ENCODE measurements at places on chromosomes 1 and 21. TPM values are rescaled to one million over a fixed set of nuclear protein-coding genes. Genes with fewer than 3 reads are reported as not detected.

DNA sequence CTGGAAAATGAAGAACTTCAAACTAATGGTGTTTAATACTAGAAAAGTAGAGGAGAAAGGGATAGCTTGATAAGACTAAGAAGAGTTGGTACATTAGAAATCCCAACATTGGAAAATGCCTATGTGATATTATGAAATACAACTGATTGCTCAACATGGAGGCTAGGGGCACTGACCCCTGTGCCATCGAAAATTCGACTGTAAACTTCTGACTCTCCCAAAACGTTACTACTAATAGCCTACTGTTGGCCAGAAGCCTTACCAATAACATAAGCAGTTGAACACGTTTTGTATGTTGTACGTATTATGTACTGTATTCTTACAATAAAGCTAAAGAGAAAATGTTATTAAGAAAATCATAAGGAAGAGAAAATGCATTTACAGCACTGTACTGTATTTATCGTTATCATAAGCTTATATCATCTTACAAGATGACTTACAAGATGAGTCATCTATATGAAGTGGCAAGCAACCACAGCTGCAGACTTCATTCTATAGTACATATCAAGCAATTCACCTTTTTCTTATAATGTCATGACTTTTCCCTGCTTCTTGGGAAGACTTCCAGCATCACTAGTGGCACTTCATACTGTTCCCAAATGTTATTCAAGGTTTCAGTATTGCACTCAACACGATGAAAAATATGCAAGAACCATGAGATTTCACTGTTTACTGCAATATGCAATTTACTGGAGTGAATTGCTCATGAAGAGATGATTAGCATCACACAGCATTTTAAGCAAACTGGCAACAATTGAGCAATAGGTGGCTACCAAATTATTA lies 12.9 kb upstream of the CTSK start:
- DNase-seq: no peak

DNA sequence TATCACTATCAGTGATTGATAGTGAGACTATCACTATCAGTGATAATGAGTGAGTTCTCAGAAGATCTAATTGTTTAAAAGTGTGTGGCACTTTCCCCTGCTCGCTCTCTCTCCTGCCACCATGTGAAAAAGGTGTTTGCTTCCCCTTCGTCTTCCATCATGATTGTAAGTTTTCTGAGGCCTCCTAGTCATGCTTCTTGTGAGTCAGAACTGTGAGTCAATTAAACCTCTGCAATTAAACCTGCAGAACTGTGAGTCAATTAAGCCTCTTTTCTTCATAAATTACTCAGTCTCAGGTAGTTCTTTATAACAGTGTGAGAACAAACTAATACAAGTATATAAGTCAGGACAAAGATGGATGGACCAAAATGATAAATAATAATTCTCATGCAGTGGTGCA lies 7.0 kb upstream of the IL23R start:
- DNase-seq: no peak

ATP1A4 gene
- total RNA-seq: 0.16 TPM

GRCh38 chr1:8363767-8364301 lies 45.9 kb downstream of the SLC45A1 start:
- DNase-seq: no peak

GRCh38 chr1:17023102-17023501 lies 11.4 kb upstream of the ATP13A2 start:
- no peak for DNase-seq

GLMN gene
- 7.1 TPM for total RNA-seq

SAMD13 gene
- total RNA-seq: 21.0 TPM

- DNase-seq: no peak
Measured at GRCh38 chr1:214441119-214441518, 110.3 kb downstream of the PTPN14 start.

SLC22A15 gene
- total RNA-seq: 2.7 TPM

- DNase-seq: no peak
Measured at GRCh38 chr1:84918726-84919336, 25.8 kb upstream of the LPAR3 start.

DNA sequence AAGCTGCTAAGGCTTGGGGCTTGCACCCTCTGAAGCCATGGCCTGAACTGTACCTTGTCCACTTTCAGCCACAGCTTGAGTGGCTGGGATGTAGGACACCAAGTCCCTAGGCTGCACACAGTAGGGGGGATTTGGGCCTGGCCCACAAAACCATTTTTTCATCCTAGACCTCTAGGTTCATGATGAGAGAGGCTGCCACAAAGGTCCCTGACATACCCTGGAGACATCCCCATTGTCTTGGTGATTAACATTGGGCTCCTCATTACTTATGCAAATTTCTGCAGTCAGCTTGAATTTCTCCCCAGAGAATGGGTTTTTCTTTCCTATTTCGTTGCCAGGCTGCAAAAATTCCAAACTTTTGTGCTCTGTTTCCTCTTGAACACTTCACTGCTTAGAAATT lies 26.3 kb upstream of the CHODL start:
- DNase-seq: no peak

PALMD gene
- total RNA-seq: 1.6 TPM

DNA sequence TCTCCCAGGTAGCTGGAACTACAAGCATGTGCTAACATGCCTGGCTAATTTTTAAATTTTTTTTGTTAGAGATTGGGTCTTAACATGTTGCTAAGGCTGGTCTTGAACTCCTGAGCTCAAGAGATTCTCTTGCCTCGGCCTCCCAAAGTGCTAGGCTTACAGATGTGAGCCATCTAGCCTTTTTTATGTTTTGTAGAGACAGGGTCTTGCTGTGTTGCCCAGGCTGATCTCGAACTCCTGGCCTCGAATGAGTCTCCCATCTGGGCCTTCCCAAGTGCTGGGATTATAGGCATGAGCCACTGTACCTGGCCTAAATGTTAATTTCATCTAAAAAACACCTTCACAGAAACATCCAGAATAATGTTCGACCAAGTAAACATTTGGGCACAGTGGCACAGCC lies 48.6 kb downstream of the FNBP1L start:
- DNase-seq: no peak

DNA sequence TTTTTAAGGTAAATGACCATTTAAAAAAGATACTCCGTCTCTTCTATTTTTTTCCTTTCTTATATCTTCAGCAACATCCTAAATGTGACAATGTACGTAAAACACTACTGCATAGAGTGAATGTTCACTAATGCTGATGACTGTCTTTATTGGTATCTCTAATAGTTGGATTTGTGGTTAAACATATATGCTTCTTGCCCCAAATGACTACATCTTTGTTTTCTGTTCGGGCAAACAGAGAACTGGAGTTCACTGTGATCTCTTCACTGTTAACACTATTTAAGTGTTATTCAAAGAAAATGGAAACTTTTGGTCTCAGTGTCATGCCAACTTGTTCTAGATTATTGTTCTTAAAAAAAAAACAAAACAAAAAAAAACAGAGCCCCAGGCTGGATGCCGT lies 109.4 kb downstream of the KIF26B start:
- no peak for DNase-seq

GRCh38 chr1:196214866-196215265 lies 393.4 kb downstream of the KCNT2 start:
- DNase-seq: no peak

BRDT gene
- not detected for total RNA-seq

DNA sequence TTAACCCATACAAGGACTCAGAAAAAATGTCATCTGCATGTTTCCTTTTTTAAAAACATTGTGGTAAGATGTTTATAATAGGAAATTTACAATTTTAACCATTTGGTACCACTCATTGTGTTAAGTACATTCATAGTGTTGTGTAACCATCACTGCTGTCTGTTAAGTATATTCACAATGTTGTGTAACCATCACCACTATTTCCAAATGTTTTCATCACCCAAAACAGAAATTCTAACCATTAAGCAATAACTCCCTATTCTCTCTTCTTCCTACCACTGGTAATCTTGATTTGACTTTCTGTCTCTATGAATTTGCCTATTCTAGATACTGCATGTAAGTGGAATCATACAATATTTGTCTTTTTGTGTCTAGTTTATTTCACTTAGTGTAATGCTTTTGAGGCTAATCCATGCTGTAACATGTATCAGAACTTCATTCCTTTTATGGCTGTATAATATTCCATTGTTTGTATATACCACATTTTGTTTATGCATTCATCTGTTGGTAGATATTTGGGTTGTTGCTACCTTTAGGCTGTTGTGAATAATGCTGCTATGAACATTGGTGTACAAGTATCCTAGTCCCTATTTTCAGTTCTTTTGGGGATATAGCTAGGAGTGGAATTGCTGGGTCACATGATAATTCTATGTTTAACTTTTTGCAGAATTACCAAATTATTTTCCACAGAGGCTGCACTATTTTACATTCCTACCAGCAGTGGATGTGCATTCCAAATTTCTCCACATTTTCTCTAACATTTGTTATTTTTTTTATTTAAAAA lies 14.1 kb downstream of the HIPK1 start:
- DNase-seq: no peak

- no peak for DNase-seq
Measured at GRCh38 chr1:233102341-233102740, 151.9 kb downstream of the NTPCR start.

GRCh38 chr1:174224641-174225040 lies 65.3 kb downstream of the RABGAP1L start:
- DNase-seq: no peak

DNA sequence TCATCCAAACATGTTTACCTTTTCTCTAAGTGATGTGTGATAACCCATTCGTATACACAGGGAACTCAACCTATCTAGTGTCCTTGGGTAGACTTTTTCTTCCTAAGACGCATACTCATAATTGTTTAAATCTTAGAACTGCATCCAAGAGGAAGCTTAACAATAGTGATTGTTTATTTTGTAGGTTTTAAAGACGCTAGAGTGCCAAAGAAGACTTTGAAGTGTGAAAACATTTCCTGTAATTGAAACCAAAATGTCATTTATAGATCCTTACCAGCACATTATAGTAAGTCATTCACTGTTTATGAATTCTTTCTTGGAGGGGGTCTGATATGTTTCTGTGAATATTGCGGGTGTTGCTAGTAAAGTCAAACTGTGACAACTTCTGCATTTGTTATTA lies 25.4 kb downstream of the PLA2G4A start:
- DNase-seq: no peak

DNA sequence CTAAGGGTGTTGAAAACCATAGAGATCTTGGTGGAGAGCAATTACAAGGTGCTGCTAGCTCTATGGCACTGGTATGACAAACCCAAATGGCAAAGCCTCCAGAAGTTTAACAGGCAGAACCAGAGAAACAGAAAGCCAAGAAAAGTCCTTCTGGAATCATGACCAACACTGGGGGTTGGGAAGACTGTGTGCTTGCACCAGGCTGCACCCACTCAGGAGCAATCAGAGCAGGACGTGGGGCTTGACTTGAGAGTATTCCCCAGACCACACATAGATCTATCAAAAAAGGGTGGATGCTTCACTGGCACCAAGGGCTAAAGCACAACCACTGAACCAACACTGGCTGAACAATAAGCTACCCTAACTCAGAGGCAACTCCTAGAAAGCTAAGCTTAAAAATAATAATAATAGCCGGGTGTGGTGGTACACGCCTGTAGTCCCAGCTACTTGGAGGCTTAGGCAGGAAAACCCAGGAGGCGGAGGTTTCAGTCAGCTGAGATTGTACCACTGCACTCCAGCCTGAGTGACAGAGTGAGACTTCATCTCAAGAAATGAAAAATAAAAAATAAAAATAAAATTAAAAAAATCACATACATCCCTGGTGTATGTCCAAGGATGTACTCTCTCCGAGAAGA lies 20.1 kb upstream of the ENSA start:
- DNase-seq: no peak

DNA sequence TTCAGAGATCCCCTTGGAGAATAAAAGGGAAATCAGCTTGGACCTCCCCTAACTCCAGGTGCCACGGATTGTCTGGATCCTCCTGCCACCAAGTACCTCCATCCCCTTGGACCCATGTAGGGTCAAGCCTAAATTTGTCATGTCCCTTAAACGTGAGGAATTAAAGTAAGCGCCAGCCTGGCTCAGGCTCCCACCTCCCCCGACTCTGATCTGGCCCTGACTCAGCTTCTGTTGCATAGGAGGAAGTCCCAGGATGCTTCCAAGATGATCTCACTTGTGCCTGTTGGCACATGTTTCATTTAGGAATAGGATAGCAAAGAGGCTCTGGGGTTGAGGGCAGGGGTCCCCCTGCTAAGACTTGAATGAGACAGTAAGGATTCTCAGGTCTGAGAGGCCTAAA lies 231.9 kb upstream of the JUN start:
- no peak for DNase-seq

DNA sequence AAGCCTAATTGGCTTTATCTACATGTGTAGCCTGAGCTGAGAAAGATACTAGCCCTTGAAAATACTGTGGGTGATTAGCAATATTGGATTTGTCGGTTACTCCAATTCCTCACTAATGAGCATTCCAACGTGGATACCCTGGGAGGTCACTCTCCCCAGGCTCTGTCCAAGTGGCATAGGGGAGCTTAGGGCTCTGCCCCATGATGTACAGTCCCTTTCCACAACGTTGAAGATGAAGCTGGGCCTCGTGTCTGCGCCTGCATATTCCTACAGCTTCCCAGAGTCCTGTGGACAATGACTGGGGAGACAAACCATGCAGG lies 2.6 kb downstream of the RCC1 start:
- DNase-seq: no peak

TEX38 gene
- not detected for total RNA-seq

GRCh38 chr21:34282223-34282622 lies 81.6 kb upstream of the KCNE2 start:
- no peak for DNase-seq

- DNase-seq: no peak
Measured at GRCh38 chr1:186985889-186986491, 157.2 kb downstream of the PLA2G4A start.

- peak; percentile 50 for DNase-seq
Measured at GRCh38 chr1:211647711-211648121, 27.7 kb downstream of the NEK2 start.

LCE6A gene
- total RNA-seq: not detected

C1orf94 gene
- total RNA-seq: not detected

GRCh38 chr1:213083112-213083445 lies 32.0 kb downstream of the RPS6KC1 start:
- DNase-seq: no peak

DNA sequence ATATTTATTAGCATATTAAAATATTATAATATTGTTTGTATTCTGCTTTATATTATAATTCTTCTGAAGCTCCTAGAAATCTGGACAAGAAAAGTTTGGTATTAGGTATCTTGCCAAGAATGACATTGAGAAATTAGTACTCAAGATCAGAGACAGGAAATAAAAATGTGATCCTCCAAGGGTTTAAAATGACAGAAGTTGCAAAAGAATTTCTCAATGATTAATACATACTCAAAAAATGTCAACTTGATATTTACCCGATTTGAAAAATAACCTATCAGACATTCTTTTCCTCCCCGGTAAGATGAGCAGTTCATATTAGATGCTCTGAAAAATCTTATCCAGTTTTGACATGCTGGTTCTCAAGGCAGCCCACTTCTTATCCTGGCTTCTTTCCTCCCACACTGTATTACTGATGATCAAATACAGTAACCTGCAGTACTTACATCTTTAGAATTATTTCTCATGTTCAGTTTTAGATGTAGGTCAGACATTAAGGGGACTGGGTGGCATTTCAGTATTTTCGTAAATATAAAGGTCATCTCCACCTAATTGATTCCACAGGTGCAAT lies 55.3 kb downstream of the CACHD1 start:
- DNase-seq: no peak

- no peak for DNase-seq
Measured at GRCh38 chr1:62389531-62389930, 47.3 kb upstream of the USP1 start.

Measured in mucosa of descending colon (tissue), 3 donors.